ENCODE measurements at places on chromosomes 4 and X.

- no peak for DNase-seq
Measured at GRCh38 chr4:76305971-76306881, at the start of gene STBD1. TSS of gene STBD1 (plus strand) at chr4:76306733. CDS start at chr4:76306770, 37 bp downstream.

- DNase-seq = no peak
Measured at GRCh38 chr4:149910604-149911350, 95.1 kb upstream of the IQCM start.

DNA sequence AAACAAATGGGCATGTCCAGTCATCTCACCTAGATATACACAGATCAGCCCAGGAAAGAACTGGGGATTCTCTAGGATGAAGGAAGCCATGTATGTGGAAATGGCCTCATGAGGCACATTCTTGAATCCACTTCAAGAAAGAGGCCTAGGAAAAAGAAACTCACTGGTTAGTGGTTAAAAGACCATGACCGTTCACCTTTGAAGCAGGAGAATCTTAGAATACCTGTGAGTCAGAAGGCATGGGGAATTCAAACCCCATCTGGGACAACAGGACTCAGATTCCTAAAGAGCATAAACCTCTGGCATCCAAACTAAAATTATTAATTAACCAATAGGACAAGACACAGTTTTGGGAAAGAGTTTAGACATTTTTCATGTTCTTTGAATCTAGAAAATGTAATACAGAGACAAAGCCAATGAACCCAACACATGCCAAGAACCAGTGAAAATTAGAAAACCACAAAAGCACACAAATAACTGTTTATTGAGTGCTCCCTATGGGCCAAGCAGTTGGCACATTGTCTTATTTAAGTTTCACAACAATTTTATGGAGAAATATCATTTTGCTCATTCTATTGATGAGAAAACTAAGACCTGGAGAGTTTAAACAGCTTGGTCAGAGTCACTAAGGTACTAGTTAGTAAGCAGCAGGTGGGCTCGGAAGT lies 97.5 kb downstream of the NPNT start:
- no peak for DNase-seq

GRCh38 chrX:19602866-19603622 lies 87.7 kb upstream of the MAP3K15 start:
- no peak for DNase-seq

GRCh38 chrX:68304602-68305001 lies 128.7 kb downstream of the OPHN1 start:
- DNase-seq = no peak

GRCh38 chr4:604131-604530 lies 21.2 kb upstream of the PDE6B start:
- peak; percentile 7 for DNase-seq

DNA sequence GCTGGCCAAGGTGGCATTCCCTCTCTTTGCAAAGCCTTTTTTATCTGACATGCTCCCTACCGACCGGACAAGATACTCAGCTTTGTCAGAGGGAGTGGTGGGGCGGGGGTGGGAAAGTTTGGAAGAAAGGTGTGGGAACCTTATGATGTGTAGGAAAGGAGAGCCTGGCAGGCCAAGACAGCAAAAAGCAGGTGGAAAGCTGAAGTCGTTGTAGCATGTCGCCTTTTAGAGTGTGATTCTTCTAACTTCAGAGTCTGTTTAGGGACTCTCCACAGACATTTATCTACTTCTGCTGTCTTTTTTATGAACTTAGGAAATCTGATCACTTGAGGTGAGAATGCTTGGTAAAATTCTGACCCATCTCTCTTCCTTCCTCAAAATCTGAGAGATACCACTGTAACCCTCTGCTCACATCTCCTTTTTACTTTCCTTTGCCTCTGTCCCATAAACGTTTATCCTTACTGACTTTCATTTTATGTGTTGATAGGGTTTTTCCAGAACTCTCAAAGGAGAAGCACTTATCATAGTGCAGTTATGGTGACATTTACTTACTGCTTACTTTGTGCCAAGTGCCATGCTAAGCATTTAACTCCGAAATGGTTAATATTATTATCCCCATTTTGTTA lies 8.2 kb upstream of the RUFY3 start:
- DNase-seq = no peak

DNA sequence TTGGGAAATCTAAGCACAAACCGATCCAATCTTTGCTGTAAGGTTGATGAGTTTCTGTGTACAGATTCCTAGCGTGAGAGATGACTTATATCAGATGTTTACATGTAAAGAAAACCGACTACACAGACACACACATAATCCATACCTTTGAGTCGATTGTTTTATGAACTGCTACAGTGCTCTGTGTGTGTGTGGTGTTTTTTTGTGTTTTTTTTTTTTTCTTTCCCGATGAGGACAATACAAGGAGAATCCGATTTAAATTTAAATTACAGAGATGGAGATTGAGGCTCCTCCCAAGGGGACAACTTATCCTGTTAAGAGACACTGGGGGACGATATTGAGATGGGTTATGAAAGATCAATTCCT lies 461 bp upstream of the SLC9A6 start:
- DNase-seq = no peak

DNA sequence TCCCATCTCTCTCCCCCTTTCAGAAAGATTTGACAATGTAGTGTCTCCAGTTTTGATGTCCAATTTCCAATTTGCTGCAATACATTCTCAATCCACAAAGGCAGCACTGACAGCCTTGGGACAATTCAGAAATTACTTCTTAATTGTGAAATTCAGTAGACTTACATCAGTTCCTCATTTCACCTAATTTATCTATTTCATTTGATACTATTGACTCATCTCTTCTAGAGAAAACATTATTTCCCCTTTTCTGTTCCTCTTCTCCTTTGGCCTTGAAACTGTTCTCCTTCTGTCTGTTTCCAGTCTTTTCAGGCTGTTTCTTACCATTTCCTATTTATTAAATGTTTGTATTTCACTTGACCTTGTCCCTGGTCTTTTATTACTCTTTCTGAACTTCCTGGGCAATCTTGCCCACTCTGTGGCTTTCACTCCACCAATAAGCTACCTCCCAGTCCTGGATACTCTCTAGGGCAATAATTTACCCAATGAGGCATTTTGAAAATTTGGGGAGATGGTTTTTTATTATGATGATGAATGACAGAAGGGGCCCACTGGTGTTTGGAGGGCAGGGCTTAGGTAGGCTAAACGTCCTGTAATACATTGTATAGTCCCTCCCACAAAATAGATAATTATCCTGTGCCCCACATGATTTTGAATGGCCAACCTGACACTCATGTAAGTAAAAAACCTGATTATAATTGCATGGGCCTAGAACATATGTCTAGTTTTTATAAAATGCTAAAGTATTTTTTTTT lies 498.0 kb upstream of the BOD1L1 start:
- no peak for DNase-seq

GRCh38 chrX:40996886-40997530 lies 88.2 kb upstream of the USP9X start:
- DNase-seq = no peak

DNA sequence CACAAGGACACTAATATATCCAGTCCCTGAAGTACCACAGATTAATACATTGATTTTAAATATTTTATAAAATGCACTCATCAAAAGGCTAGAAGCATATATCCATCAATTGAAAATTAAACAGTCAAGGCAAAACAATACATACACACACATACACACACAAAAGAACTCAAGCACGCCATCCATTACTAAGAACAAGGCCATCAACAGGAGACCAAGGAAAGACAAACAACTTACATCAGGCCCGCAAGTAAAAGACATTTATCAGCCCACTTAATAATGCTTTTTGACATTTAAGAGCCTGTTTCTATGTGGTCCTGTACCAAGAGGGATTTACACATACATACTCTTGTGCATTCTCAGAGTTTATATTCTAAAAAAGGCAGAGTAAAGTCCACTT lies 50.0 kb upstream of the ZNF827 start:
- DNase-seq = no peak

DNA sequence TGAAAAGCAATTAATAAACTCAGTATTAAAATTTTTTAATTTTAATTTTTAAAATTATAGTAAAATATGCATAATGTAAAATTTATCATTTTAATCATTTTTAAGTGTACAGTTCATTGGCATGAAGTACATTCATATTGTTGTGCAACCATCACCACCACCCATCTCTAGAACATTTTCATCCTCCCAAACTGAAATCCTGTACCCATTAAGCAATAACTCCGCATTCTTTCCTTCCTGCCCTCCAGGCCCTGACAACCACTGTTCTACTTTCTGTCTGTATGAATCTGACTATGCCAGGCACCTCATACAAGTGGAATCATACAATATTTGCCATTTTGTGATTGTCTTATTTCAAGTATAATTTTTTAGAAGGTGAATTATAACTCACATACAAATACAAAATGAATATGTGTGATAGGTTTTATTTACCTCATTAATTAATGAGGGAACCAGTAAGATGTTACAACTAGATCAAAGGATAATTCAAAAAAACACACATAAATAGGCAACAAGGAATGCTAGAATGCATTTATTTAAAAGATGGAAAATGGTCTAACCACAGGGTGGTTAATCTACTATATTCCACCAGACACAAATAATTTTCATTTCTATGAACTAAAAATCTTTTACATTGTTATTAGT lies 13.1 kb upstream of the AFF1 start:
- no peak for DNase-seq

GRCh38 chrX:39309018-39309635 lies 507.9 kb downstream of the MID1IP1 start:
- DNase-seq = peak; percentile 31

DNA sequence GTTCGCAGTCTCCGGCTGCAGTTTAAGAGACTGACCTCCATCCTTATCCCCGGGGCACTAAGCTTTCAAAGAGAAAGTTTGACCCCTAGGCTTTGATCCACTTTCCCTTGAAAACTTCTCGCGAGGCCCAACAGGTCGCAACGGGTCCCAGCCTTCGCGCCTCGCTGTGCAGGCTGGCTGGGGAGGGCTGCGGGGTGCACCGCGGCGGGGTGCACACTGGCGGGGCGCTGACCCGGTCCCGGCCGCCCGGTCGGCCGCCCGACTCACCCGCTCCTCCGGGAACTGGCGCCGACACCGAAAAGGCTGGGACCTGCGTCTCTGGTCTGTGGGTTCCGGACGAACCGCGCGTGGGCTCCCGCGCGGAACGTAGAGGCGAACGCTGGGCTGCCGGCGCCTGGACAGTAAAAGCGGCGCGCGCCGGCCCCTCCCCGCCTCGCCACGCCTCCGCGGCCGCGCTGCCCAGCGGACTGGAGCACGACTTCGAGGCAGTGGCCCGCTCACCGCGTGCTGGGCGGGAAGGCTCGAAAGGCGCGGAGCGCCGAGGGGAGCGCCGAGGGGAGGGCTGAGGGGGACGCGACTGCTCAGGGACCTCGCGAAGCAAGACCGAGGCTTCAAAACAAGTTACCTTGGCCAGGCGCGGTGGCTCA lies at the start of gene TAF7L:
TSS of gene TAF7L (minus strand) at position 378 of the 647 bp plus-strand sequence. CDS start 3,791 bp downstream, outside the sequence.
- no peak for DNase-seq

GRCh38 chrX:78706071-78706470 lies 41.4 kb upstream of the LPAR4 start:
- no peak for DNase-seq

DNA sequence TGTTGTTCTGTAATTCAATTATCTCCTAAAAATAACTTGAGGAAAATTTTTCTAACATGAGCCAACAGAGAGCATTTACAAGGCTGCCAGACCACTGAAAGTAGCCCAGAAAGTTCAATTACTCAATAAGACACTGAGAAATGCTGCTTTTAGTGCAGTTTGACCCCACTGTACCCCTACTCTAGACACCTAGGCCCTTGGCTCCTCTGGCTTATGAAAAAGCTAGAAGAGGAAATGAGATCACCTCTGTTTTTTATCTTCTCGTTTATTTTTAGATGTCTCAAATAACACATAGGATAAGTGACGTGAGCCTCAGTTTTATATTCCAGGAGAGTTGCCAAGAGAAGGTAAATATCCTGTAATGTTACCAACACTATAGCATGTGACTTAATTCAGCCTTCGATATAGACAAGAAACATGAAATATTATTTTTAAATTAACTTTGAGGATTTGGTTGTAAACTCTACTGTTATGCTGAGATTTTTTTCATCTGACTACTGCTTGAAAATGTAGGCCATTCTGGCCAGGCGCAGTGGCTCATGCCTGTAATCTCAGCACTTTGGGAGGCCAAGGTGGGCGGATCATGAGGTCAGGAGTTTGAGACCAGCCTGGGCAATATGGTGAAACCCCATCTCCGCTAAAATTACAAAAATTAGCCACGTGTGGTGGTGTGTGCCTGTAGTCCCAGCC lies 24.4 kb downstream of the TNIP3 start:
- peak; percentile 28 for DNase-seq

- no peak for DNase-seq
Measured at GRCh38 chr4:96347582-96347981, 507.7 kb downstream of the PDHA2 start.
